ENCODE measurements at places on chromosomes 12 and 14. TPM values are rescaled to one million over a fixed set of nuclear protein-coding genes. Genes with fewer than 3 reads are reported as not detected.

Gene GLT8D2
- 10.2 TPM for total RNA-seq

DNA sequence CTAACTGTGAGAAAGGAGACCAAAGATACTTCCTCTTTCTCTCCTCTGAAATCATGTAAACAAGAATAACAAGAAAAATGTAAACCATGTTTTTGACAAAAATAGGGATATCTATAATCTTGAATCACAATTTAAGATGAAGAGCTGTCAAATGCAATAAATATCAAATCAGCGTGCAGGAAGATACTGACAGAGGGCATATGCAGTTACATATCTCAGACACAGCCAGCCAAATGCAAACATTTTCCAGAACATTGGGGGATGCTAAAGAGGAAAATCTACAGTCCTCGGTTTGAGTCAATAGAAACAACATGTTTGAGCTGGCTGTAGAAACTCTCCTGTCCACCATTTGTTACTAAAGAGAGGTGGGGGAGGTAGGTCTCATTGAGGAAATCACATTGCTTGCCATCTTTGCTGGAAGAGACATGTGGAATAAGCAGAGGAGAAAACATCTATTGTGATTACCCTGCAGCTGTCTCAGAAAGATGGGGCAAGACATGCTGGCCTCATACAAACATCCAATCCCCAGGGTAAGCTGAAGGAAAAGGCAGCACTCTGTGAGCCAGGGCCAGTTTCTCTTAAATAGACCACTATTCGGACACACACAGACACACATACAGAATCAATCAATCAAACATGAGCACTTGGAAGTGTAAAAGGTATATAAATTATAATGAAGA lies 43.5 kb downstream of the CNTN1 start:
- H3K4me3 ChIP-seq: no peak overlapping the region
- H3K36me3 ChIP-seq: peaks cover 6% of the 10 kb centered on the region
- H3K27me3 ChIP-seq: no peaks in the 10 kb centered on the region
- no peak for DNase-seq
- H3K4me1 ChIP-seq: peaks cover 37% of the 10 kb centered on the region
- no peak overlapping the region for H3K27ac ChIP-seq

Gene CCDC175
- 0.16 TPM for total RNA-seq

Gene ZFHX2
- 26.2 TPM for total RNA-seq

- no peak for DNase-seq
- no peak overlapping the region for H3K4me3 ChIP-seq
- H3K27me3 ChIP-seq: no peaks in the 10 kb centered on the region
Measured at GRCh38 chr12:32110942-32111341, 4.3 kb downstream of the BICD1 start.

GRCh38 chr12:118780939-118781338 lies 200.4 kb upstream of the SRRM4 start:
- H3K27me3 ChIP-seq: peaks cover 16% of the 10 kb centered on the region
- peaks cover 16% of the 10 kb centered on the region for H3K4me1 ChIP-seq
- no peak for DNase-seq
- no peak overlapping the region for H3K4me3 ChIP-seq
- H3K36me3 ChIP-seq: no peaks in the 10 kb centered on the region
- H3K27ac ChIP-seq: no peak overlapping the region

Gene GDF3
- total RNA-seq: 34.4 TPM
